ENCODE measurements at places on chromosomes 4 and X.

DNA sequence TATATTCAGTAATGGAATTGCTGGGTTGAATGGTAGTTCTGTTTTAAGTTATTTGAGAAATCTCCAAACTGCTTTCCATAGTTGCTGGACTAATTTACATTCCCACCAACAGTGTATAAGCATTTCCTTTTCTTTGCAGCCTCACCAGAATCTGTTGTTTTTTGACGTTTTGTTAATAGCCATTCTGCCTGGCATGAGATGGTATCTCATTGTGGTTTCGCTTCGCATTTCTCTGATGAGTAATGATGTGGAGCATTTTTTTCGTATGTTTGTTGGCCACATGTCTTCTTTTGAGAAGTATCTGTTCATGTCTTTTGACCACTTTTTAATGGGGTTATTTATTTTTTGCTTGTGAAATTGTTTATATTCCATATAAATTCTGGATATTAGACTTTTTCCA, 13.6 kb upstream of the MAGED4B start:
- no peak for DNase-seq

DNA sequence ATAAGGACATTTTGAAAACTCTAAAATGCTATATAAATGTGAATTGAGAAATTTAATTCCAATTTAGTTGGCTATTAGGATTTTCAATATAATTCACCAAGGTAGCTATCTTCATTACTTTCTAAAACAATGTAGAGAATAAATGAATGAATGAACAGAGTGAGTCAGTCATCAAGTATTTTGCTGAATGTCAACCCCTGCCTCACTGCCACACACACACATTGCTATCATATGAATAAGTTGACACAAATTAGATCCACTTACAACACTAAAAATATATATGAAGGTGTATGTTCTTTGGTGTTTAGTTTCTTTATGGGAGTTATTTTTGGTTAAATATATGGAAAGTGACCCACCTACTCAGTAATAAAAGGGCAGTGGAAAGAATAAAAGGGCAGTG, 141.4 kb upstream of the SMIM10 start:
- no peak for DNase-seq

GRCh38 chr4:121164291-121164690, at the start of gene TNIP3:
Gene TNIP3 (minus strand): TSS chr4:121164321. CDS start chr4:121164125, 196 bp downstream.
- DNase-seq: peak; percentile 95

DNA sequence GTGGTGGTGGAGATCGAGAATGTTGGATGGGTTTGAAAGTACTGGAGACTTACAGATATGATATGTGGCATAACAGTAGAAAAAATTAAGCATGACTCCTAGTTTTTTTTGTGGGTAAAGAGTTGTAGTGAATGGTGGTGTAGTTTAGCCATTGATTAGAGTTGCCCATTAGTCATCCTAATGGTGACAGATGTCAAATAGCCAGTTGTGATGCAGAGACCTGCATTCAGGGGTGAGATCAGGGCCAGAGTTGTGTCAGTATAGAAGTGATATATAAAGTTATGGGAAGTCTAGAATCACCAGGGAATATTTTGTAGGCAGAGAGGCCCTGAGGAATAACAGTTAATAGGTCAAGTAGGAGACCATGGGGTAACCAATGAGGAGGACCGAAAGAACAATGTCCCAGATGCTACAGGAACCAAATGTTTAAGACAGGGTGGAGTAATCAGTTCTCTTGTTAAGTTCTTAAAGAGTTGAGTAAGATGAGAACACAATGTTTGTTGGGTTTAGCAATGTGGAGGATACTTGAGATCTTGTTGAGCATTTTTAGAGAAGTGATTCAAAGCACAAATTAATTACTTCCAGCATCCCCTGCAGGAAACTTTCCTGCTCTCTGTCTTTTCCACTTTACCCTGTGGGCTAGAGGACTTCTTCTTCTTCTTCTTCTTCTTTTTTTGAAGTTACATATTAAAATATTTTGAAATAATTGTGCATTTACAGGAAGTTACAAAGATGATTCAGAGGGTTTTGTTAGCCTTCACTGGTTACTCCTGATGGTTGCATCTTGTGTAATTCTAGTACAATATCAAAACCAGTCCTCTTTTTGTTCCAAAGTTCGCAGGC, 13.3 kb downstream of the SGMS2 start:
- DNase-seq: peak; percentile 86

- DNase-seq: no peak
Observed at GRCh38 chrX:135489542-135489941, 30.9 kb upstream of the INTS6L start.
